AG08395 (cell line): ENCODE measurements at places on chromosomes 11 and 22.

- no peak for DNase-seq
Measured at GRCh38 chr22:41245917-41246499, 5.3 kb upstream of the CHADL start.

DNA sequence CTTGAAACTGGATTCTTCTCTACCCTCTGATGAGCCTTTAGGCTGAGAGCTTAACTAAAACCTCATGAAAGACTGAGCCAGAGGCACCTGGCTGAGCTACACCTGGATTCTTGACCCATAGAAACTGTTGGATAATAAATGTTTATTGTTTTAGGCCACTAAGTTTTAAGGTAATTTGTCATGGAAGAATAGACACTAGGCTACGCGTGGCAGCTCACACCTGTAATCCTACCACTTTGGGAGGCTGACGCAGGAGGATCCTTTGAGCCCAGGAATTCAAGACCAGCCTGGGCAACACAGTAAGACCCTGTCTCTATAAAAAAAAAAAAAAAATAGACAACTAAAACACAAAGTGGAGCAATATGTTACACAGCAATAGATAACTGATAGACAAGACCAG lies 29.2 kb upstream of the UPB1 start:
- no peak for DNase-seq

- peak; percentile 22 for DNase-seq
Measured at GRCh38 chr11:16184588-16184987, 171.8 kb downstream of the SOX6 start.

DNA sequence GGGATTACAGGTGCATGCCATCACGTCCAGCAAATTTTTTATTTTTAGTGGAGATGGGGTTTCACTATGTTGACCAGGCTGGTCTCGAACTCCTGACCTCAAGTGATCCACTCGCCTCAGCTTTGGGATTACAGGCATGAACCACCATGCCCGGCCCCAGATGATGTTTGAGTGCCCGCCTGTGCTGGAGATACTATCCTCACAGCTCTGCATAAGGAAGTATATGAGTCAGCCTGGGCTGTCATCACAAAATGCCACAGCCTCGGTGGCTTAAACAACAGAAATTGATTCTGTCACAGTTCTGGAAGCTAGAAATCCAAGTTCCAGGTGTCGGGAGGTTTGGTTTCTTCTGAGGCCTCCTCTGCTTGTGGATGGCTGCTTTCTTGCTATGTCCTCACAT lies 119.3 kb downstream of the OSBP2 start:
- no peak for DNase-seq

- peak; percentile 94 for DNase-seq
Measured at GRCh38 chr11:57072640-57073039, 83.9 kb downstream of the OR5AK2 start.

DNA sequence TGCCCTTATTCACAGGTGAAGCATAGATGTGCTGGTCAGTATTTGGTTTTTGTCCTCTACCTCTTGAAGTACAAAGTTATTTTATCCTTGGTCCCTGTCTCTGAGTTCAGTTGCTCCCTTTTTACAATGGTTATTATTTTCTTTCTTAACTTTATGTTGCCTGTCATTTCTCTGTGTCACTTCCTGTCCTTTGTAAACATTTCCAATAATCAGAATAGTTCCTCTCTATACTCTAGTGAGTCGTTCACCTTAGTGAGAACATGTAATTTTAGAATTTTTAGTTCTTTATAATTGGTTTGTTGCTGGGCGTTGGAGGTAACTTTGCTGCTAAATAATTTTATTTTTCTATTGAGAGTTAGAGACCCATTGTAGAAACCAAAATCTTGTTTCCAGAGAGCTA lies 16.0 kb downstream of the CSTPP1 start:
- DNase-seq: no peak

DNA sequence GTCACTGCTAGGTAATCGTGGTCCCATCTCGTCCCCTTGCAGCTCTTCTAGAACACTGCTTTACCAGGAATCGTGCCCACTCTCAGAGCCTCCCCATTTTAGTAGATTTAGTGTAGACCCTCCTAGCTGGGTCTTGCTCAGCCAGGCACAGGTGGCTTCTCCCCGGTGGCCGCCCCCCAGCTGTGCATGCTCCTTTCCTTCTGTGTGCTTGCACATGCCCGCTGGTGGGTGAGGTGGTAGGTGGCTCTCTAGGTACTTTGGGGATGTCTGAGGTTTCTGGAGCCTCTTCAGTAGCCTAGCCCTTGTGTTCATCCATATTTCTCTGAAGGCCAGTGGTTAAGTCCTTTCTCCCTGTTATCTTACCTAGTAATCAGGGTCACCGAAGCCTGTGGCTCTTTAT lies 5.6 kb downstream of the TUB start:
- no peak for DNase-seq

GRCh38 chr11:74950374-74950969 lies 1.4 kb downstream of the SPCS2 start:
- no peak for DNase-seq

DNA sequence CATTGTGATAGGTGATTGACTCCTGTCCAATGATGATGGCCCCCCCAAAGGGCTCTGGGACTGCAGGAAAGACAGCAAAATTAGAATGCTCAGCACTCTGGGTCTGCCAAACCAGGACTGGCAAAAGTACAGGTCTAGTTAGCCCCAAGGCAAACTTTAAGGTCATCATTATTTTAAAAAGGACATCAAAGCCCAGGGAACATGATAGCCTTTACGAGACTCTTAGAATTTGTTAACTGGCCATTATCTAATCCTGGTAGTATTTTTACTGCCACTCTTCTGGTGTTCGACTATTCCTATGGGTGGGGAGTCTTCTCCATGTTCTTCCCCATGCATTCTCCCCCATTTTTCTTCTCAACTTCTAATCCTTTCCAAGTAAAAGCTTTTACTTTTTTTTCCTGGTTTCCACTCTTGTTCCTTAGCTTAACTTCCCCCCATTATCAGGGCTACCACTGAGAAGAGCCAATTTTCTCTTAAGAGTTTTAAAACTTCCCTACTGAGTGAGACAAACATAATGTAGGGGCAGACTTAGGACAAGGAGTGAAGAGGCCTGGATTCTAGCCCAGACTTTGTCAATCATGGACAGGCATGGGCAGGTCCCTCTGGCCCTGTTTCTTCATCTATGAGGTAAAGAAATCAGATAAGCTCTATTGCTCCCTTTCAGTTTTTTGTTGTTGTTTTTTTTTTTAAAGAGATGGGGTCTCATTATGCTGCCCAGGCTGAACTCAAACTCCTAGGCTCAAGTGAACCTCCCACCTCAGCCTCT lies 7.1 kb downstream of the DDB1 start:
- DNase-seq: no peak

DNA sequence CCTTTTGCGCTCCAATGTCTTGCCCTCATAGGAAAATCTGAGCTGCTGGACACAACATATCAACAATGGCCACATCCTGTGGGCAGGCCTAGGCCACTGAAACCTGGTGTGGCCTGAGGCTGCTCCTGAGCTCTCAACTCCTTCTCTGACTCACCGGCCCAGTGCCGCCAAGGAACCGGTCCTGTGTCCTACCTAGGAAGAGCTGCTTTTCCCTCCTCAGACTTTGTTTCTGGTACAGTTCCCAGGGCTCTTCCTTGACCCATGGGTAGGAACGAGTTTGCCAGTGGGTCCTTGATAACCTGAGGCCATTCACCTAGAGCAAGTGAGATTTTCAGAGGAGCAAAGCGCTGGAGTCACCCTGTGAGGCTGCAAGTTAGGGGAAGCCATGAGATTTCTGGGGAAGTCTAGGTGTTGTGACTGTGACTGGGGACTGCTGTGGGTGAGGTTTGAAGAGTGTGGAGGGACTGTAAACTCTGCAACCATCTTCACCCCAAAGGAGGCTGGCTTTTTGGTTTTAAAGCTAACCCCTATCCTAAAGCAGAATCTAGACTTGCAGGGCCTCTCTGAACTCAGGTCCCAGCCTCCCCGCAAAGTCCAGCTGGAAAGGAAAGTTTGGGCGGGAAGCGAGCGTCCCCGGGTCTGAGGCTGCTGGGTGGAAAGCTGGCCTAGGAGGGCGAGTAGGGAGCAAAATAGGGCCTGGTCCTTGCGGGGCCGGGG lies 12.0 kb upstream of the PAX6 start:
- DNase-seq: no peak

DNA sequence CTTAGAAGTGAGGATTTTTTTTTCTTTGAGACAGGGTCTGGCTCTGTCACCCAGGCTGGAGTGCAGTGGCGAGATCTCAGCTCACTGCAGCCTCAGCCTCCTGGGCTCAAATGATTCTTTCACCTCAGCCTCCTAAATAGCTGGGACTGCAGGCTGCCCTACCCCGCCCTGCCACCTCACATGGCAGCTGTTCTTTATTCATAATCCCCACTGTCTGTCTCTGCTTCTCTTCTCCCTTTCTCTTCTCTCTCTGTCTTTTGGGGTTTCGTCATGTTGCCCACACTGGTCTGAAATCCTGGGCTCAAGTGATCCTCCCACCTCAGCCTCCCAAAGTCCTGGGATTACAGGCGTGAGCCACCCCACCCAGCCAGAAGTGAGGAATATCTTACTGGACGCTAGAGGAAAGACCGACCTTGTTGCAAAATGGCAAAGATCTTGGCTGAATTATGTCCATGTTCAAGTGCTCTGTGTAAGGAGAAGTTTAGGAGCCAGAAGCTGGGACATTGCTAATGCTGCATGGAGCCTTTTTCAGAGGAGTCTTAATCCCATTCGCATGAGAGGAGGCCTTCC lies 21.9 kb downstream of the KRTAP5-5 start:
- DNase-seq: no peak

DNA sequence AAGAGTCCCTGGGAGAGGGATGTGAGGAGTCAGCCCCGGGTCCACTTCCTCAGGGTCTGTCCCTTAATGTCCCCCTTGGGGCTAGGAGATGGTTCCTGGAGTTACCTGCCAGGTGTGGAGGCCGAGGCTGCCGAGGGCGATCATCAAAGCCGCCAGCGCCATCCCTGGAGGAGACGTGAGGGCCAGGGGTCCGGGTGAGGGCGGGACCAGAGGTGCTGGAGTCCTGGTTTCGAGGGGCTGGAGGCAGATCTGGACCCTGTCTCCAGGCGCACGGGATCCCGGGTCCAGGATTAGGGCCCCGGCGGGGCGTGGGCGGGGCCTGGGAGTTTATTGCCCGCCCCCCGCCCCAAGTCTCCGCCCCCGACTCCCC lies at the start of gene ART5:
Gene ART5 (minus strand): TSS at position 292 of the 370 bp plus-strand sequence. CDS start 130 bp downstream, at position 162.
- no peak for DNase-seq

DNA sequence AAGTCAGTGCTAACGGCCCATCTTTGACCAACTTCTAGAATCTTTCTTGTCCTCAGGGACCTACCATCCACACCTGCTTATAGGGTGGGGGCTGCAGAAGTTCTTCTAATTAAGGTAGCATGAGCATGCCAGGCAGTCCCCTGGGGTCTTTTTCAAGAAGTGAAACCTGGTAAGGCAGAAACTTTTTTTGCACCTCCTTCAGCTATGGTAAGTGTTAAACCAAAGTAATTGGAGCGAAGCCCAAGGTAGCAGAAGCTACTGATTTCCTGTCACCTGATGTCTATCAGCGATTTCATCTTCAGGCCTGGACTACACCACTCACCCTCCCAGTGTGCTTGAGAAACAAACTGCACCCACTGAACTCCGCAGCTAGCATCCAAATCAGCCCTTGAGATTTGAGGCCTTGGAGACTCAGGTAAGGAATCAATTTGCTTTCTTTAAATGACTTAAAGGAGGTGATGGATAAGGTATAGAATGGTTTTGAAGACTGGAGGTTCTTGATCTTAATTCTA lies at the start of gene MS4A1:
Gene MS4A1 (plus strand): TSS at position 317 of the 512 bp plus-strand sequence. CDS start 6,528 bp downstream, outside the sequence.
- DNase-seq: no peak

DNA sequence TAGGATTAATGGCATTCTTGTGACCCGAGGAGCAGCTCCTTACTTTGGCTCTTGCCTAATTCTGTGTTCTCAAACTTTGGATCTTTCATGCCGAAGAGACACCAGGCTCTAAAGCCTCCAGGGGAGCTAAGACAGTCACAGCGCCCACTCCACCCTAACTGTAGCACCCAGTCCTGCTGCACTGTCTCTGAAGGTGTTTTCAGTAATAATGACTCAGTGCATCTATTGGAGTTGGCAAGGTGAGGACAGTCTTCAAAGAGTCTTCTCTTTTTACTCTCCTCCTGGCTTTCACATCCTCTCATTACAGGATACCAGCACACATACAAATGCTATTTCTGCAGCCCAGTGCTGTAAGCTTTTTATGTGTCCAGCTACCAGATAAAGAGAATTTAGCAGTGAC lies 69.4 kb downstream of the PPFIBP2 start:
- DNase-seq: no peak

DNA sequence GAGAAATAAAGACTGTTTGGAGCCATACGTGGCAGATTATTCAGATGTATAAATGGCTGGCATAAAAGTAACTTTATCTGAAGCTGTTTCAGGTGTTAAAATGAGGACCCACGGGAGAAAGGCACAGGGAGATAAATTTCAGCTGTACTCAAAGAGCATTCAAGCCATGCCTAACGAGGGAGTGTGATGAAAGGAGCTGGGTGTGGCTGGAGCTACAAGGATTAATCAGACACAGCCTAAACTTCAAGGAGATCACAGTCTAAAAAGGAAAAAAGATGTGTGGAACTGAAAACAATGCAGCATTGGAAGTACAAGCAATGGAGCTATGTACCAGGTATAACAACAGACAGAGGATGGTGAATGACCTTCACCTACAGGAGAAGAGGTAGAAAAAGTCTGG lies 120.8 kb upstream of the APOA1 start:
- no peak for DNase-seq

GRCh38 chr22:46653596-46653995 lies 33.4 kb downstream of the GRAMD4 start:
- DNase-seq: no peak

- DNase-seq: no peak
Measured at GRCh38 chr11:45638051-45638450, 27.4 kb downstream of the CHST1 start.

DNA sequence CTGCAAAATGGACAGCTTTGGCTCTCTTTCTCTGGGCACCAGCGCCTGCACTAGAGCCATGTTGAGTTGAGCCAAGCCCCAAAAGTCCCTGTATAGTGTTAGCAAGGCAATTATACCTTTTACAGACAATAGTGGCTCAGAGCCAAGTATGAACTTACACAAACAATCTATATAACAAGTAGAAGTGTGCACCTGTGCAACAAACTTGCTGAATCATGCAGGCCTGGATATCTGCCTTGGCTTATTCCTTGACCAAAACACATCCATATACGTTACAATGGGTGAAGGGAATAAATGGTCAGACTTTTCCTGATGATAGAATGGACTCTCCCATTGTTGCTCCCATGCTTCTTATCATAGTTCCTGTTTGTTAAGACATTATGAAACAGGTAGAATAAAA lies 3.8 kb upstream of the OR52I2 start:
- DNase-seq: no peak

DNA sequence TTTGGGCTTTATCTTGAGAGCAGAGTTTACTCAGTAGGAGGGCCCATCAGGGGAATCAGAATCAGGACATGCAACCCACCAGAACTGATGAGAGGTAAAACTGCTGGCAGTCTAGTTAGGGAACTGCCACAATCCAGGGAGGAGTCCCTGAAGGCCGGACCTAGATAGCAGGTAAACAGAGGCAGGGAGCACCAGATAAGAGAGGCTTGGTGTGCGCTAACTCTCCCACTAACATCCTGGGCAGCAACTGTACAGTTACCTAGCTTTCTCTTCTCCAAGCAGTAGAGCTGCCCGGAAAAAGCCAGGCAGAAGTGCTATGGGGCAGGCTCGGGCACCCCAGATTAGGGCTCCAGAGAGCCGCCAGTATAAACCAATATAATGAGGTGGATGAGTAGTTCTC lies 865 bp upstream of the AMOTL1 start:
- DNase-seq: no peak
